ENCODE measurements at places on chromosomes 6 and 20.
A peak's percentile ranks its signal among the peaks of the same experiment; 100 is the strongest.

- no peak for DNase-seq
These were observed 17.8 kb upstream of the ALDH8A1 start for GRCh38 chr6:134967711-134968110.

DNA sequence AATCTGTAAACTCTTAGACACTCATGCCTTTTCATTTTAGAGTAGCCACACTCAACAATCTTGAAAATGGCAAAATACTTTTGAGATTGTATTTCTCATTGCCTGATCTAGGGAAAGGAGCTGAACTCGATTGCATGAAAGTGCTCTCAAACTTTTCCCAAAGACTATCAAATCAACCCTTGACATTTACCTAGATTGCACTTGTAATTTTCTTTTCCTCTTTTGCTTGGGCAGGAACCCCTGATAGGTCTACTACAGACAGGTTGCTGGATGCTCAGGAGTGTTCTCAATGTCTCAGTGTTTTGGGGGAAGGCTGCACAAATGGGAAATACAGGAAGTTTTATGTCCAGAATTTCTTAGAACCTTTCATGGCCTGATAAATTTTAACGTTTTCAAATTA is 468.0 kb upstream of the GJE1 start:
- no peak for DNase-seq

- no peak for DNase-seq
These were observed 15.8 kb downstream of the RNF8 start for GRCh38 chr6:37369321-37370201.

GRCh38 chr20:54624706-54625390 is 149.5 kb downstream of the DOK5 start:
- peak; percentile 43 for DNase-seq

DNA sequence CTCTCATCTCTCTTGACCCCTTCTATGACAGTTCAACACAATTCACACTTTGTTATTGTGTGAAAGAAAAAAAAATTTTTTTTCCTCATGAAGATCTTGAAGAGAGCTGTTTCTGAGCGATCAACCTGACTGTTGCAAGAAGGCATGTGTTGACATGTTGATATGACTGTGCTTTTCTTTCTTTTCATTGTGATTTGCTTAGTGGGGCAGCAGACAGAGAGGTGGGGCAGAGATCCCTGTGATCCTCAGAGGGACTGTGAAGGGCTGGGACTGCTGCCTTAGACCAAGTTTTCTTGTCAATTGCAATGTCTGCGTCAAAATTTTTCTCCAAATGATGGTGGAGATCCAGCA is 70.8 kb upstream of the IYD start:
- DNase-seq: no peak

All from fibroblast of skin of left biceps (primary cell).